NCI-H2029 (cell line): ENCODE measurements at places on chromosomes 3 and 15.

DNA sequence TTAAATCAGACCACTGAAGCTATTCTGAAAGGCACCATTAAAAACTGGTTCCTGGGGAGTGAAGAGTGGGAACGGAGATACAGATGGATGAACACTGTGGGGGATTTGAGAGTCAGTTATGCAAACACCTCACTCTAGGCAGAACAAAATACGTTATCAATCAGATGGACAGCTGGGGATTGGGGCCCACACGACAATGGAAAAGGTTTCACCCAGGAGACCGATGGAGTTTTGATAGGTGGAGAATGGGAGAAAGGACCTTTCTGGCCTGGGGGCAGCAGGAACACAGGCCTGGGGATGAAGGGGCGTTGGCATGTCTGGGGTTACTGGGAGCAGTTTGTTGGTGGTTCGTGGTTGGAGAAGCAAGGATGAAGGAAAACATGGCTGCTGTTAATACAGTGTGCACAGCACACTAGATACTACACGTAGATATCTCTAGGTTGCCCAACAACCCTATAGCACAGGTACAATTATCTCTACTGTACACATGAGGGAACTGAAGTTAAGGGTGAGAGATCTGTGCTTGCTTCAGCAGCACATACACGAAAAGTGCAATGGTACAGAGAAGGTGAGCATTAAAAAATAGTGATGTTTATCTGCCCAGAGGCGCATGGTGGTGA lies 16.5 kb downstream of the ST6GAL1 start:
- no peak for DNase-seq

DNA sequence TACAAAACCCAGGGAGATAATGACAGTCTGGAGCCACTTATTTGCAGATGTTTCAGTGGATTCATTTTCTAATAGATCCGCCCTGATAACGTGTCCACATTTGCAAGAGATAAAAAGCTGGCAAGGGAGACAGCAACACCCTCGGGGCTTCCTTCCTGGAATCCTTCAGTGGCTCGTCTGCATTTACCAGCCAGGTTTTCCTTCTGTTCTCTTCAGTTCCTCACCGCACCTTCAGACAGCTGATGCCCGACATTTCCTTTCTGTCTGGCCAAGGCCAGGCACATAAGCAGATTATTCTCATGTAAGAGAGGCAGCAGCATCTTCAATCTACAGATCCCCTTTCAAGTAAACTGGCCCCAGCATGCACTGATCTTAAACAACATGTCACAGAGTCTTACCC lies 56.2 kb upstream of the SPATA12 start:
- DNase-seq: no peak

DNA sequence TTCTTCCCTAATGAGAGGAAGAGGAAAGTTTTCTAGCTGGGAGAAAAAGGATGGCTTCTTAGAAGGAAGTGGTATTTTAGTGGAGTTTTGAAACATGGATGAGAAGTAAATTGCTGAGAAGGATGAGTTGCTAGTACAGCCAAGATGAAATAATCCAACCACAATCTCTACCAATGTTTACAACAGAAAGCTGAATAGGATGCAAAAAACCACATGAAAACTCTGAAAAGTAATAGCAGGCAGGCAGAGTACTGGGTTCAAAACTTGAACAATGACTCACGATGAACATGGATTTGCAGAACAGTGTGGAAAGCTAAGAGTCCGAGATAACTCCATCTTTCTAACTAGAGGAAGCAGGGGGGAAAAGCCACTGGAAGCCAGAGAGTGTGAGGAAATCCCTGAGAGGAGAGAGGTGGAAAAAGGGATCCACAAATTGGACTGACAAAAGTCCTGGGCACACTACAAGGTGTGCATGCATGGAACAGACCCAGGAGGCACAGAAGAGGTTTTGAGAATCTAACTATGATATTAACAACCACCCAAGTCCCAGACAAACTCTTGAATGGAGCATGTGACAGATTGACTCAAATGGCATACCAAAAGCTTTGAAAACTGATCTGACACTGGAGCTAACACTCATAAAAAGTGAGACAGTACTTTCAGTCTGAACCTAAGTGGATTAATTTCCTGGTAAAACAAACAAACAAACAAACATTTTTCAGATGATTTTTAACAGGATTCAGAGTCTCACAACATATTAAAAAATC lies 76.7 kb downstream of the ST6GAL1 start:
- DNase-seq: no peak

DNA sequence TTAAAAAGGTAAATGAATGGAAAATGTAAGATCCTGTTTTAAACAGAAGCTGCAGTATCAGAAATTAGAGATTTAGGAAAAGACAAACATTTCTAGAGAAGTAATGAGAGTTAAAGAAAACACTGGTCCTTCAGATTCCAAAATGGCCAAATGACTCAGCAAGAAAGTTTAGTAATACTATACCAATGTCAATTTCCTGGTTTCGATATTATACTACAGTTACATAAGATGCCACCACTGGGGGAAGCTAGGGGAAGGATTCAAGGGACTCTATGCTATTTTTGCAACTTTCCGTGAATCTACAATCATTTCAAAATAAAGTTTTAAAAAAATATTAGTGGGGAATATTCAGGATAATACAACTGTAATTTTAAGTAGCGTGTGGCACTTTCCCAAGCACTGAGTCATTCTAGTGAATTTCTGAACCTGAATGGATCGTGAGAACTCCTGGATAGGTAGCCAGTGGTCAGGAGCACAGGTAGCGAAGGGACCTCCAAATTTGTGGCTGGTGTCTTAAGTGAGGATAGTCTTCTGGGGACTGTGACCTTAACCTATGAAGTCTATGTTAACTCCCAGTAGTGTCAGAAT lies 37.6 kb downstream of the TMCC1 start:
- no peak for DNase-seq

DNA sequence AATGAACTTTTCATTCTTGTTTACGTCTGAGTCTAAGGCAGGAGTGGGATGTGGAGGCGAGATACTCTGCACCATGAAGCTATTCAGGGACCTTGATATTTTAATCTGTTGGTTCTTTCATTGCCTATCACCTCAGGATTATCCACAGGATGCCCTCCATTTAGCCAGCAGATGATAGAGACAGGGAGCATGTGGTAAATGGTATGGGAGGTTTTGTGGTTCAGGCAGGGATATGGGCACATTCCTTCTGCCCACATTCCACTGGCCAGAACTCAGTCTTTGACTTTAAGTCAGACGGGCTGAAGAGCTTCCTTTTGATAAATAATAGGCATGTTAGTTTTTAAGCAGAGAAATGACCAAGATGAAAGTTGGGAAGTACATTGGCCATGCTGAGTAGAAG lies 548.0 kb upstream of the CCDC54 start:
- DNase-seq: no peak

DNA sequence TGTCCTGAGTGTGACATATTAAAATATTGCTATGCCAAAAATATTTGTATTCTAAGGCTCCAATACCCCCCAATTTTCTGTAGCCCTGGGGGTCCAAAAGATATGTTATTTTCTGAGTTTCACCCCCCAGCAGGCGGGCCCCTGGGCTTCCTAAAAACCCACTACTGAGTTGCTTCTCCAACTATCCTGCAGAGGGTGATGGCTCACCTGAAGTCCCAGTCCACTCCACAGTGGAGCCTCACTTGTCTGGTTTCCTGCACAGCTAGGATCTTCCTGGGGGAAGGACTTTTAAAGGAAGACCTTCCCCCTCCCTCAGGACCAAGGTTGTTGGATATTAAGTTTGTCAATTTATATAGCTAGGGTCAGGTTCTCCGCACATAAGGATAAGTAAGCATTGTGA lies 1181.4 kb downstream of the ROBO2 start:
- no peak for DNase-seq
